ENCODE measurements at places on chromosomes 16 and 17. TPM values are rescaled to one million over a fixed set of nuclear protein-coding genes. Genes with fewer than 3 reads are reported as not detected.
A peak's percentile ranks its signal among the peaks of the same experiment; 100 is the strongest.

NGFR gene
- 1.6 TPM for total RNA-seq

NOG gene
- 0.32 TPM for total RNA-seq

DPEP1 gene
- total RNA-seq = 7.8 TPM

PRAC2 gene
- total RNA-seq = not detected

MFAP4 gene
- total RNA-seq = not detected

KRT39 gene
- total RNA-seq = not detected

FOXF1 gene
- total RNA-seq = not detected

KRT40 gene
- not detected for total RNA-seq

DNA sequence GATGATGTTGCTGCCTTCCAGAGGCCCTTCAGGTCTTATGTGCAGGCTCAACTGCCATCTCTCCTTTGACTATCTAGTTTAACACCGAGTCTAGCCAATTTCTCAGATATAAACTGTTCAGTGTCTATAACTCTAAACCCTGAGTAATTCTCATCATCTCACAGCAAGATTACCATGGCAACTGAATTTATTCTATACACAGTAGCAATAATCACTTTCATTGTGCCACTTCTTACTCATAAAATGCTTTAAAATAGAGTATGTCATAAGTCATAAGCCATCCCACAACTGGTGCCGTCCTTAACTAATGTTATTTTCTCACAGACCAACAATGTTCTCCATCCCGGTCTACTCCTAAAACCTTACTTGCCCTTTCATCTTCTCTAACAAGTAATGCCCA is 45.0 kb downstream of the SYNRG start:
- DNase-seq = no peak

- DNase-seq = peak; percentile 89
Measured at GRCh38 chr17:78214016-78214705, at the start of gene BIRC5. Gene BIRC5, plus strand, starts transcription at chr17:78214253. Its CDS starts 64 bp downstream, at chr17:78214317.

- DNase-seq = no peak
Measured at GRCh38 chr17:305090-305976, 47.3 kb downstream of the RPH3AL start.

DNA sequence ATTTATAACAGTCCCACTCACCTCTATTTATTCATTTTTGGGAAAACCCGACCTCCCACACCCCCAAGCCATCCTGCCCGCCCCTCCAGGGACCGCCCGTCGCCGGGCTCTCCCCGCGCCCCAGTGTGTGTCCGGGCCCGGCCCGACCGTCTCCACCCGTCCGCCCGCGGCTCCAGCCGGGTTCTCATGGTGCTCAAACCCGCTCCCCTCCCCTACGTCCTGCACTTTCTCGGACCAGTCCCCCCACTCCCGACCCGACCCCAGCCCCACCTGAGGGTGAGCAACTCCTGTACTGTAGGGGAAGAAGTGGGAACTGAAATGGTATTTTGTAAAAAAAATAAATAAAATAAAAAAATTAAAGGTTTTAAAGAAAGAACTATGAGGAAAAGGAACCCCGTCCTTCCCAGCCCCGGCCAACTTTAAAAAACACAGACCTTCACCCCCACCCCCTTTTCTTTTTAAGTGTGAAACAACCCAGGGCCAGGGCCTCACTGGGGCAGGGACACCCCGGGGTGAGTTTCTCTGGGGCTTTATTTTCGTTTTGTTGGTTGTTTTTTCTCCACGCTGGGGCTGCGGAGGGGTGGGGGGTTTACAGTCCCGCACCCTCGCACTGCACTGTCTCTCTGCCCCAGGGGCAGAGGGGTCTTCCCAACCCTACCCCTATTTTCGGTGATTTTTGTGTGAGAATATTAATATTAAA is 638 bp upstream of the TMEM88 start:
- DNase-seq = no peak

GRCh38 chr17:66716236-66717026 is 118.5 kb upstream of the CACNG5 start:
- no peak for DNase-seq

DNA sequence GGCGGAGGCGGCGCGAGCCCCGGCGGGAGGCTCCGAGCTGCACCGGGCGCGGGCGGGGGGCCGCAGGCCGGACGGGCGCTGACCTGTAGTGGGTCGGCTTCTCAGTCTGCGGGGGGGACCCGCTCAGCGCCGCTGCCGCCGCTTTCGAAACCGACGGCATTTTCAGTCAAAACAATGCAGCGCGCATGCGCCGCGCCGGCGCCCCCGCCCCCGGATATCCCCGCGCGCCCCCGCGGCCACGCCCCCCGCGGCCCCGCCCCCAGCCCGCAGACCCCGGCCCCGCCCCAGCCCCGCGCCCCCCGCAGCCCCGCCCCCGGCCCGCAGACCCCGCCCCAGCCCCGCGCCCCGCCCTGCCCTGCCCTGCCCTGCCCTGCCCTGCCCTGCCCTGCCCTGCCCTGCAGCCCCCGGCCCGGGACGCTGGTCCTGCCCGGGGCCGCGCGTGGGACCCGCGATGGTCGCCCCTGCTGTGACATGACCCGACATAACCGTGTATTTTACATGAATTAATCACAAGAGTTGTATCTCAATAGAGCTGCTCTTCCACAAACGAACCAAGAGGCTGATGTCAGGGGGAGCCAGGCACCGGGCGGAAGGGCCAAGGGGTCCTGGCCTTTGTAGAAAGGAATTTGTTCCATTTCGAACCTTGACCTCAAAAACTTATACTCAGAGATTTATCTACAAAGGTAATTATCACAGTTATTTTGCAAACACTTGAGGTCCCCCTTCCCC is at the start of gene UNKL:
Gene UNKL (minus strand): TSS at position 173 of the 729 bp plus-strand sequence. CDS start 13 bp downstream, at position 160.
- peak; percentile 82 for DNase-seq

DNA sequence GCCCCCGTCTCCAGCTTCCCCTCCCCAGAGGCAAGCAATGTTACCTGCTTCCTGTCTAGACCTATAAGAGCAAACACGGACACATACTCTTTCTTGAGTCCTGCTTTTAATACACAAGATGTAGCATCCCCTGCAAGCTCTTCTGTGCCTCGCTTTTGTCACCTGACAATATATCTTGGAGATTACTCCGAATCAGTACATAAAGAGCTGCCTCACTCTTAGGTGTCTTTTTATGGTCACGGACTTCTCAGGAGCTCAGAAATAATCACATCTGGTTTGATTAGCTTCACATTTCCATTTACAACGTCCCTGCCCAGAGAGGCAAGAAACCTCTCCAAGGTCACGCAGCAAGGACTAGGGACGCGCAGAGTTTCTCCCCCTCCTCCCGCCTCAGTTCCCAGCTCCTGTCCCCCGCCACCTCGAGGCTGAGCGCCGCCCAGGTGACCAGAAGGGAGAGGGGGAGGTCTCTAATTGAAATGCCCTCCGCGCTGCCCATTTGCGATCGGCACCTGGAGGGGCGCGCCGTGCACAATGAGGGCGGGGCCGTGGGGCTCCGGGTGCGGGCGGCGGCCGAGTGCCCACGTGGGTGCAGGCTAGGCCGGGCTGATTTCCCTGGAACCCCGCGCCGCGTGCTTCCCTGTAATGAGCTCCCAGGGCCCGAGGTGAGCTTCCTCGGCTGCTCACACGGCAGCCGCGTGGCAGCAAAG is 13.8 kb upstream of the SEZ6 start:
- no peak for DNase-seq

GRCh38 chr17:67324330-67324729 is 42.0 kb downstream of the PSMD12 start:
- DNase-seq = no peak

DNA sequence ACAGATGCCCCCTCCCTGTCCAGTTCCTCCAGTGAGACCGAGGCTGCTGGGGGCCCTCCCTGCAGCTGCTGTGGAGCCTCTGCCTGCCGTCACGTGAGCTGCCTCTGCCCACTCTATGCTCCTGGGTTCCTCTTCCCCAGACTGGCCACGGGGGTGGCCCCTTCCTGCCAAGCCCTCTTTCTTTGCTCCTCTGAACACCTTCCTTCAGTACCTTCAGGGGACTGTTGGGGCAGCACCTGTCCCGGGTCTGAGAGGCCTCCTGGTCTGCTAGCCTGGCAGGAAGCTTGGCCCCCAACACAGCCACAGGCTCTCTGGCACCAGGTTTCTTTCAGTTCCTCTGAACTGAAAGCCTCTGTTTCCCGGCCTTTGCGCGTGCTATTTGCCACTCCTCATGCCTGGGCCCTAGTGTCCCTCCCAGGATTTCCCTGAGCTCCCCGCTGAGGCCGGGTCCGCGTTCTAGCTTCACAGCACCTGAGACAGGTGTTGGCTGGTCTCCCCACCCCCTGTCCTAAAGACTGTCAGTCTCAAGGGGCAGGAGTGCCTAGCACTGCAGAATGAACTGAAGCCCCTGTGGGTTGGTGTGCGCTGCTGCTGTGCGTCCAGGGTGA is 6.6 kb upstream of the ATP6V0C start:
- DNase-seq = no peak

DNA sequence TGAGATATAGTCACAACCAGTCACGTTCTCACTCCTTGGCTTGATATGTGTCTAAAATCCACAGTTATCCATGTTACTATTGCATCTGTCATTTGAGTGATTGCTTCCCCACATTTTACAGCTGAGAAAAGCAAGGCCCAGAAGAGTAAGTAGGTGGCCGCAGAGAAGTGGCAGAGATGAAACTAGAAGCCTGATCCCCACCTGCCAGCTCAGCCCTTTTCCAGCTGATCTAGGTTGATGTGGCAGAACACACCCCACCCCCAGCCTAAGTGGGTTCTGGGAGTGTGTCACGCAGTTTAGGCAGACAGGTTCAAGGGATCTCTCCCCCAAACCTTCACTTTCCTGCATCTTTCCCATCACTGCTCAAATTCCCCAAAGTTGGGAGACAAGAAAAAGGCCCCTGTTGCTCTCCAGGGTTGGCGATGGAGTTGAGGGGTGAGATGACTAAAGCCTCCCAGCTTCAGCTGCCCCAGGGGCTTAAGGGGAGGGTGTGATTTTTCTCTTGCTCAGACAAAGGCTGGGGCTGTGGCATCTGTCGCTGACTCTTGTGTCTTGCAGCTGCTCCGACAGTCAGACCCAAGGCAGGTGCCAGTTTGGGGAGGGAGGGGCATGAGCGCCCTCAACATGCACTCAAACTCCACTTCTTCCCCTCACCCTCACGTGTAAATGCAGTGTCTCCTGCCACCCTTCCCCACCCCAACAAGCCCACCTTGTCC is 48.9 kb upstream of the LHX1 start:
- DNase-seq = no peak

- no peak for DNase-seq
Measured at GRCh38 chr16:9007177-9007794, 43.6 kb upstream of the USP7 start.

DNA sequence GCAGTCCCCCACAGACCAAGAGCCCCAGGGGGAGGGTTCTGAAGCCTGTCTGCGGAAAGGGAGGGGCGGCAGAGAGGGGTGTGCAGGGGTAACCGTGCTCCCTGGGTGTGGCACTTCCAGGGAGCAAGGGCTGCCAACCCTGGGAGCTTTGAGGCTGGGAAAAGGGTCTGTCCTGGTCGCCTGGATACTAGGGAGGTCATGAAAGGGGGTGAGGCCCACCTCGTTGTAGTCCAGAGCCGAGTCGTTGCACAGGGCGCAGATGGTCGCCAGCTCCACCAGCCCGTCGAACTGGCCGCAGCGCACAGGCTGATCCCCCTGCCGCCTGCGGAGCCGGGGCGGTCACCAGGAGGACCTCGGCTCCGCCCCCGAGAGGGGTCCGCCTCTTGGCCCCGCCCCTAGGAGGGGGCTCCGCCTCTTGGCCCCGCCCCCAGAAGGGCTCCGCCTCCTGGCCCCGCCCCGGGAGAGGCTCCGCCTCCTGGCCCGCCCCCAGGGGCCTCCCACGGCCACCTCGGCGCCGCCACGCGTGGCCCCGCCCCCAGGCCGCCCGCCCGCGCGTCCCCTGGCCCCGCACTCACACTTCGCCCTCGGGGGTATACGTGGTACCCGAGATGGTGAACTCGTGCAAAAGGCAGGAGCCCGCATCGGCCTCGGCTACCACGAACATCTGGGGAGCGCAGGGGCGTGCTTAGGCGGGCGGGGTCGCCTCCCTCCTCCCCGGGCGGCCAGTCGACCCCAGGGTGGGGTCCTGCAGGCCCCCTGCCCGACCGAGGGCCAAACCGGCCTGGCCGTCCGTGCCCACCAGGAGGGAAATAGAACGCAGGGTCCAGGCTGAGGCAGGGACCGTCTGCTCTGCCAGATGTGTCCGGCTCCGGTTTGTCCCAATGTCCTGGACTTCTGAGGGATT is 19.5 kb downstream of the ATP2A3 start:
- DNase-seq = peak; percentile 20

DNA sequence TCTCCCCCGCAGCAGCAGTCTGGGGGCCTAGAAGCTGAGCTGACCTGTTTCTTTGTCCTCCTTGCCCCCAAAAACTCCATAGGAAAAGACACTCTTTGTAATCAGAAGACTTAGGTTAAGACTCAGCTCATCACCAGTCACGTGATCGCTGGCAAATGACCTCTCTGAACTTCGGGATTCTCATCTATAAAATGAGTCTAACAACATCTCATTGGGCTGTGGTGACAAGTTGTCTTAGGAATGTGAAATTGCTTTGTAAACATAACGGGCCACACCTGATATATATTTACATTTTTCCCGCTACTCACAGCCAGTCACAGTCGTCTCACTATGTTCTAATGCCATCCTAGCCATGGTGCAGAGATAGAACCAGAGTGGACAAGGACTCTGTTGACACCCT is 86.0 kb upstream of the LHX1 start:
- DNase-seq = peak; percentile 15

- DNase-seq = no peak
Measured at GRCh38 chr16:68656751-68657150, 11.6 kb downstream of the CDH3 start.

GRCh38 chr17:18999911-19000310 is 4.7 kb downstream of the FAM83G start:
- no peak for DNase-seq

DNA sequence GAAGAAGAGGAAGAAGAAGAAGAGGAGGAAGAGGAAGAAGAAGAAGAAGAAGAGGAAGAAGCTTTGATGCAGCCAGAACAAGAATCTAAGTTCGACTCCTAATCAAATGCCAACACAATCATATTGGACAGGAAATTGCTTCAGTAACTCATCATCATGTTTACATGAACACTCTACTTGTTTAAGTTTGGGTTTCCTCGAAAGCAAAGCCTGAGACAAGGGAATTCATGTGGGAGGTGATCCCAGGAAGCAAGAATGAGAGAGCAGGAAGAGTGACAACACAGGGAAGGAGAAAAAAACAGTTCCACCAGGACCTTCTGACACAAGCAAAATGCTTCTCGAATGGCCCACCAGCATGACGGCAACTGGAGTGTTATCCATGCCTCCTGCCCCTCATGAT is 279.0 kb downstream of the PMP22 start:
- no peak for DNase-seq

Data from Caco-2 (cell line).